ENCODE measurements at places on chromosomes 1 and 21.
A peak's percentile ranks its signal among the peaks of the same experiment; 100 is the strongest.

DNA sequence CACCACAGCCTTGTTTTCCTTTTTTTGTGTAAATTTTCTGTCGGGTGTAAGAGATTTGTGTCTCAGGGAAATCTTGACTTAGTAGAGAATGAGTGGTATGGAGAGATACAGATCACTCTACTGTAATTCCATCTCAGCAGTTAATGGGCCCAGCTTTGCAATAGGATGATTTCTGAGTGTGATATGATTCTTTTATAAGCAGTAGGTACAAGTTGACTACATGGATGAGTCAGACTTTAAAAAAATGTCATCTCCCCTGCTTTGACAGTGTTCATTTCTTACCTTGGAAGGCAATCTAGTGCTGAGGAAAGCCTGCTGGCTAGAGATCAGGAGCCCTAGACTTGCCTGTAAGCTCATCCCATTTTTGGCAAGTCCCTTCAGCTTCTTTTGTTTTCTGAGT lies 261.9 kb downstream of the RYR2 start:
- DNase-seq, result no peak

- DNase-seq, result no peak
These were observed 138.1 kb upstream of the KCNJ6 start for GRCh38 chr21:38054334-38054733.

GRCh38 chr1:70720109-70720508 lies 309.0 kb downstream of the CTH start:
- DNase-seq, result no peak

GRCh38 chr1:91651243-91651642 lies 150.6 kb downstream of the CDC7 start:
- DNase-seq, result no peak

GRCh38 chr1:177256153-177257075 lies 85.7 kb downstream of the BRINP2 start:
- peak; percentile 83 for DNase-seq

DNA sequence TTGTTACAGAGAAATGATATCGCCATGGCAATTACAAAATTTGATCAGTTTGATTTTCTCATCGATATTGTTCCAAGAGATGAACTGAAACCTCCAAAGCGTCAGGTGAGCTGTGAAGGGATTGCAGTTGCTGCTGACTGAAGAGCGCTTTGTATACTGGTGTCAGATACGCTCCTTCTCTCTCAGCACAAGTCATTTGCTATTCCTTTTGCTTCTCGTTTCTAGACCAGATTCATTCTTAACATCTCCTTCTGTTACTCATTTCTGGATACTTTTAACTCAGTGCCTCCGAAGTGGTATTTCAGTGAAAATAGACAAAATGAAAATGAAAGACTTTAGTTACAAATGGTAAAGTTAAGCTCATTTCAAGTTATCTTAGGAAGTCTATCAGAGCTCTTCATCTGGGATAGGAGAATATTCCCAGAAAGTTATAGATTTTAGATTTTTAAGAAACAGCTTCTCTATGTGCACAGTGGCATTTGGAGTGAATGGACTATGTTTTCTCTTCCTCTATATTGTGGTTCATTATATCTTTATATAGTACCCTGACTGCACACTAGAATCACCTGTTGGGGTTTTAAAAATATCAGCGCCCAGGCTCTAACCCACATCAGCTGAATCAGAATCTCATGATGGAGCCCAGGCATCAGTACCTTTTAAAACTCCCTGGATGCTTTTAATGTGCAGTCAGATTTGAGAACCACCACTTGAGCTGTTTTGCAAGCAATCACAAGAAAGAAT lies 30.3 kb upstream of the KCNQ4 start:
- no peak for DNase-seq

DNA sequence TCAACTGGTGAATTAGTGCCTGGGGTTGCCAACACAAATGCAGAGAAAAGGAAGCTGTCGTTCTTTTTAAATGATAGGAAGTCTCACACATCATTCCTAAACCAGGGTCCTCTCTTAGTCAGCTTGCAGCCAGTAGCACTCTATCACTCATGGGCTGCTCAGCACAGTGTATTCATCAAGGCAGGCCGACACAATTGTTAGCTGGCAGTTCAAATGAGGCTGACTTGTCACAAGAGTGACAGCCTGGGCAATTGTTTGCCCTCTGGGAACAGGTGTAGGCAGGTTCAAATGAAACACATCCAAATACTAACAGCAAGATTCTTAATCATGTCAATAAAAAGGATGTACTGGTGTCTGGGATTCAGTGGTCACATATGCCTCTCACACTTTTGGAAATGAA lies 76.9 kb downstream of the ERICH3 start:
- no peak for DNase-seq

DNA sequence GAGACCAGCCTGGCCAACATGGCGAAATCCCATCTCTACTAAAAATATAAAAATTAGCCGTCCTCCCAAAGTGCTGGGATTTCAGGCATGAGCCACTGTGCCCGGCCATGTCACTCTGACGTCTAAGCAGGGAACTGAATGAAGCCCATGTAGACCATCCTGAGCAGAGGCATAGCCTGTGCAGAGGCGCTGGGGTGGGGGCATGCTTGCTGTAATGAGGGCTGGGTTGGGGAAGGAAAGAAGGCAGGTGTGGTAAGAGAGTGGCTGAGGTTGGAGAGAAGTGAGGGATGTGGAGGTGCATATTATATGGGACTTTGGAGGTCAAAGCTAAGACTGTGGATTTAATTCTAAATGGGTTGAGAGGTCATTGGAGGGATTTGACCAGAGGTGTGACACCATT lies 47.1 kb upstream of the SCMH1 start:
- DNase-seq, result no peak

All from WTC11 (cell line).